ENCODE measurements at places on chromosomes 4 and X.

GRCh38 chrX:112377481-112377880 is 294.9 kb upstream of the TRPC5 start:
- no peak for DNase-seq

DNA sequence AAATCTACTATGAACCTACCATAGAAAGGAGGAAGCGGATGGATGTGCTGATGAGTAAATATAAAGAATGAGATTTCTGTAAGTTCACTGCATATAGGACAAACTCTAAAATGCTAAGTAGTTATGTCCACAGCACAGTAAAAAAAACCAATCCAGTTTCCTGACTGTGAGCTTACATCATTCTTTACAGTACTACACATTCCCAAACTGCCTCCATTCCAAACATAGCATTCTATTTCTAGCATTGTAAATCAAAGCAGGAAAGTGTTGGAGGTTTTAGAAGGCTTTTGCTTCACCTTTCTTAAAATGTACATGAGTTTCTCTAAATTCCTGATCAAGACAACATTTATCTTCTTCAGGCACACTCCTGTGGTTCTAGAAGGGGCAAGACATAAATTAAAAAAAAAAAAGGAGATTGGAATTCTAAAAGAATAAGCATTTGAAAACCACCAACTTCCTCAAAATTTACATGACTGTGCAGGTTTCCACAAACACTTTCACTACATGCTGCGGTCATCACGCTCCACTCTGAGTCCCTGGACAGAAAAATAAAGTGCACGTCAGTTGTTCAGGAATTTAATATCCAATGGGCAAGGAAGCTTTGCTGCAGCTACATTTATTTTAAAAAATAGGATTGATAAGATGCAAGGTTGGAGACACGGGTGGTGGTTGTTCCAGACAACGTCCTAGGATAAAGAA is 297.6 kb upstream of the STS start:
- no peak for DNase-seq

- peak; percentile 48 for DNase-seq
Observed at GRCh38 chr4:157978680-157979361, 194.0 kb downstream of the GASK1B start.

GRCh38 chr4:52838729-52839586 is 23.2 kb upstream of the RASL11B start:
- peak; percentile 75 for DNase-seq

- DNase-seq: no peak
Observed at GRCh38 chrX:136725441-136726104, 55.2 kb downstream of the ARHGEF6 start.

- no peak for DNase-seq
Observed at GRCh38 chr4:165711436-165711835, 161.6 kb upstream of the TLL1 start.

DNA sequence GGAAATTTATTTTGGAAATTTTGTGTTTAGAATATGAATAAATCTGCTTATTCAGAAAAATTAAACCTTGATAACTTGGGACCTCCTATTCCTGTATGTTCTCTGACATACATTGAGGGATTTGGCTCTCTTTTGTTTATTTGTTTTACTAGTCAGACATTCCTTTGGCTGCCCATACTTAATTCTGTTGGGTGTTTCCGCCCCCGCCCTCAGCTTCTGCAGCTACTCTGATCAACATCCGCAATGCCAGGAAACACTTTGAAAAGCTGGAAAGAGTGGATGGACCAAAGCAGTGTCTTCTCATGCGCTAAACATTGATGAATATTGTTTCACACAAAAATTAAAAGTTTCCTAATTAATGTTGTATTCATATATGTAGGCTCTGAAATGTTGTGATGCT is 40.5 kb downstream of the RRAGB start:
- DNase-seq: no peak

DNA sequence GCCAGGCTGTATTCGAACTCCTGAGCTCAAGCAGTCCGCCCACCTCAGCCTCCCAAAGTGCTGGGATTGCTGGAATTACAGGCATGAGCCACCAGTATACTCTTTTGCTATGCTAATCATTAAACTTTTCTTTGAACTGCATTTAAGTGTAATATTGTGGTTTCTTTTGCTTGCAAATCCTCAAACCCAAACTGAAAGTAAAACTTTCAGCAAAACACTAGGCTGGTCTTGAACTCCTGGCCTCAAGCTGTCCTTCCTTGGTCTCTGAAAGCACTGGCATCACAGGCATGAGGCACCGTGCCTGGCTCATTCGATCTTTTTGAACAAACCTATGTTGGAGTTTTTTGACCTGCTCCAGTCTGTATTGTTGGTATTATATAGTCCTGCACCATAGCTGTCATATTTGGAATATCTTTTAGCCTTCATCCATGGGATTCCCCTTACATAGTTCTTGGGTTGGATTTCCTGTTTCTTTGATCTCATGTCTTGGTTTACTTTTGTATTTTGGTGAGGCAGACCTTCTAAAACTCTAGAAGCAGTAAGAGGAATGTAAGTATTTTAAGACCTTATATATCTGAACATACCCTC is 34.1 kb downstream of the MOB1B start:
- no peak for DNase-seq

Measured in NCI-H1694 (cell line).